ENCODE measurements at places on chromosomes 3 and 15.

DNA sequence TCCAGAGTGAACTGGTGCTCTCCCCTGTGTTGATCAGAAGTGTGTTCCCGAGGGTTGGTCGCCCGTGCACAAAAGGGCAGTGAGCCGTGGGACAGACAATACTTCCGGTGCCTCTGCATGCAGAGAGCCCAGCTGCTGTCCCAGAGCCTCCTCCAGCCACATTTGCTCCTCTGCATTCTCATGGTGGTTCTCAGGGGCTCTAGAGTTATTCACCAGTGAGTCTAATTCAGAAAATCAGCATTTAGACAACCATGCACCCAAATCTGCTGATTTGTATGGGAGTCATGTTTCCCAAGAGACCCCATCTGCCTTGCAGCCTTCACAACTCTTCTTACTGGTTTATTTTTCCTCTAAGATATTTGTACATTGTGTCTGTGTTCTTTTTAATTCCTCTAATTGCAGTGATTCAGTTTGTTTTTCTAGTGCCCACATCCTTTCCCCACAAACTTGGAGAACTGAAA, 107.0 kb upstream of the SPRED1 start:
- no peak for DNase-seq

DNA sequence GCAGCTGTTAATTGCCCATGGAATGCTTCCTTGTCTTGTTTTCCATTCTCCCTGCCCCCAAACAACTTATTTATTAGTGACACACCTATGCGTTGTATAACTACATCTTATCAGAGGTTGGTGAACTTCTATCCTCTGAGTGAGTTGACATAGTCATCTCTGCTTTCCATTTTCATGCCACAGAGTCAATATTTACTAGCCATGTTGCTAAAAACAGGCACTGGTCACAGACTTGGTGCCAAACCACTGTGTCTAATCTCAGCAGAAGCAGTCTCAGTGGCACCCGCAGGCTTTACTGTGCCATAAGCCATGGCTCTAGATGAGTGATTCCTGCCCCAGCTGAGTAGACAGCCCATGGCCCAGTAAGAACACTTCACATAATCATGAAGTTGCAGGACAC, 26.5 kb downstream of the DAPK2 start:
- DNase-seq, result no peak

DNA sequence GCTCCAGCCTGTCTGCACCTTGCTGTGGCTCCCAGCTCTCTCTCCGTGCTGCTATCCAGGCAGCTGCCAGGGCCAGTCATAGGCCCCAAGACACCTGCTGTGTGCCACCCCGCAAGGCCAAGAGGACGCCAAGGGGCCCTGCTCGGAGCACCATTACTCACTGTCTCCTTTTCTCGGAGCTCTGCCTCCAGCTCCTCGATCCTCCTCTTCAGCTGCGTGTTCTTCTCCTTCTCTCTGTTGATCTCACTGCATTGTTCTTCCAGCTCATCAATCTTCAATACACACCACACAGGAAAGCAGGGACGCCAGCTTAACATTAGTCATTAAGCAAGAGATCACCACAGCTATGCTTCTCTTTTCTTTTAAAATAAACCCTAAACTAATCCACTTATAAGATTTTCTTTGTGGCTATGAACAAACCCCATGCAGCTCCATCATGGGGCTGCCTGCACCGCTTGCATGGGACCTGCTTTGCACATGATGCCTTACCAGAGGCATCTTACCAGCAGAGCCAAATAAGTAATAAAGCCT, 42.6 kb downstream of the WHAMM start:
- DNase-seq, result no peak

DNA sequence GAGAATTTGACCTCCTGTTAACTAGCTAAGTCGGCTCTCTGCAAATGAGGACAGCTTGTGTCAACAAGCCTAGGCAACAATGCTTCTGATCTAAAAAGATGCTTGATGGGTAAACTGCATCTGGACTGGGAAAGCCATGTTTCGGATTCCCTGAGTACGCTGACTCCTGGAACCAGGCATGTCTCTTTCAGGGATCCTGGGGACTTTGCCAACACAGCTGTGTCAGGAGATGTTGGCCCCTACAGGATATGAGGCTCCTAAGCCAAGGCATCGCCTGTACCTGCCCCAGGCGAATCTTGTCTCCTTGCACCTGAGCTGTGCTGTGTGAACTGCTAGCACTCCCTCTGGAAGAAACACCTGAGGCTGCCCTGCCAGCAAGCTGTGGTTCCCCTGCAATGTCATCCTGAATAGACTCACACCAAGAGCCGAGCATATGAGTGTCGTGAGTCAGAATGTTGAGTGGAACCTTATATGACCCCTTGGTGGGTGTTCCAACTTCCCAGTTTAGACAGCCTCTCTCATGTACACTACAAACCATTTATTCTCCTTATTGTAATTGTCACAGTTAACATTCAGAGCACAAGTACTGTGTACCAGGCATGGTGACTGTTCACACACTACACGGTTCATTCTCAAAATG, 17.0 kb downstream of the EOGT start:
- DNase-seq, result no peak

DNA sequence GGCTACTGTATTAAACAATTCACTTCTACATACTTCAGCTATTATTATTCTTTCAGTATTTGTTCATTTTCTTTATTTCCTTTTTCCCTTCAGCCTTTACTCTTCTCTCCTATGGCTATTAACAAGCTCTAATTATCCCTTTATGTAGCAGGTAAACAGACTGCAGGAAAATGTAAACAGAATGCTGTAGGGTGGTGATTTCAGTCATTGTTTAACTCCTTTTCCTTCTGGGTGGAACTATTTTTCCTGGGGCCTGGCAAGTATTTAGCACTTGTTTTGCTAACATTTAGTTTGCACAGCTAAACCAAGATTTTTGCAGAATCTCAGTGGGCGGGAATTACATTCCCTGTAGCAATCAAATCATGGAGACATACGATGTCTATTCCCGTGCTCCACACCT, 14.4 kb downstream of the RARB start:
- DNase-seq, result no peak

- DNase-seq, result no peak
Measured at GRCh38 chr15:28985316-28985645, 99.5 kb downstream of the APBA2 start.

DNA sequence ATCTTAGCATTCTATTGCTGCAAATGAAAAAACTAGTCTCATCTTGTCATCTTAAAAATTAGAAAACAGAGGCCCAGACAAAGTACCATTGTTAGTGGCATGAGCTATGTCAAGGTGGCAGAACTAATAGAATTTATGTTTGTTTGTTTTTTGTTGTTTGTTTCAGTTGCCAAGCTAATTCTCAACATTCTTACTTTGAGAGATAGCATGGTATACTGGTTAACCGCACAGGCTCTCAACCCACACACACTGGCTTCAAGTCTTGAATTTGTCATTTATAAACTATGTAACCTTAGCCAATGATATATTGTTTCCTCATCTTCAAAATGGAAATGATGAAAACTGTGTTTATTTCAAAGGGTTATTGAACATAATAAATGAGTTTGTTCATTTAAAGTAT, 367.6 kb upstream of the PLSCR5 start:
- no peak for DNase-seq

DNA sequence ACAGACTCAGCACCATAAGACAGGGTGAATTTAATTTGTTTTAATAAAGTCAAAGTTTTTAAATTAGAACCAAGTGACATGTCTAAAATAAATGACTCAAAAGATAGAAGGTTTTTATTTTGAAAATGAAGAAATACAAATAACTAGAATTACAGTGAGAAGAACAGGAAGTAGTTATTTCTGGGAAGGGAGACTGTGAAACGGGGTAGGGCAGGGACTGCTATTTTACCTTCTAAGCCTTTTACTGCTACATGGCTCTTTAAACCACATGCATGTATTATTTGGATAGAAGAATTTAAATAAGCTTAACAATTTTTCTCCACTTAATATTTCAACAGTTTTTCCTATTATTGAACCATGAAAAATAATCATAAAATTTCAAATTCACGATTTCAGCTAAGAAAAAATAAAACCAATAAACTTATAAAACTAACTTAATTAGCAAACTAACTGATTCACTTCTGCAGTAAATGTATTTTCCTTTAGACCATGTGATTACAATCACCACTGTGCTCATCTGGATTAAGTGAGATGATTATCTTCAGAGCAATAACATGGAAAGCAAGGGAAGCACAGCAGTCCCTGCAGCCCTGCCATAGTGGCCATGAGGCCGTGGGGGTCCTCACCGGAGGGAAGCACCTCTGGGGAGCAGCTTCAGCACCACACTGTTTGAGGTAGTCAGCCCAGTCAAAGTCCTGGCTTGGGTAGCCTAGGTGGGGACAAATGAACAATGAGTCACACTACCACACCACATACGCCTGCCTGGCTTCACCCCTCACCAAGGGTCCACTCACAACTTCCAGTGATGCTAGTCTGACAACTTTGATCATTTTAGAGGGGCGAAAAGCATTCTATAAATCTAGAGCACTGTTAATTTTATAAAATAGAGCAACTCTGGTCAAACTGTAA, 28.3 kb upstream of the STIMATE start:
- DNase-seq, result no peak

DNA sequence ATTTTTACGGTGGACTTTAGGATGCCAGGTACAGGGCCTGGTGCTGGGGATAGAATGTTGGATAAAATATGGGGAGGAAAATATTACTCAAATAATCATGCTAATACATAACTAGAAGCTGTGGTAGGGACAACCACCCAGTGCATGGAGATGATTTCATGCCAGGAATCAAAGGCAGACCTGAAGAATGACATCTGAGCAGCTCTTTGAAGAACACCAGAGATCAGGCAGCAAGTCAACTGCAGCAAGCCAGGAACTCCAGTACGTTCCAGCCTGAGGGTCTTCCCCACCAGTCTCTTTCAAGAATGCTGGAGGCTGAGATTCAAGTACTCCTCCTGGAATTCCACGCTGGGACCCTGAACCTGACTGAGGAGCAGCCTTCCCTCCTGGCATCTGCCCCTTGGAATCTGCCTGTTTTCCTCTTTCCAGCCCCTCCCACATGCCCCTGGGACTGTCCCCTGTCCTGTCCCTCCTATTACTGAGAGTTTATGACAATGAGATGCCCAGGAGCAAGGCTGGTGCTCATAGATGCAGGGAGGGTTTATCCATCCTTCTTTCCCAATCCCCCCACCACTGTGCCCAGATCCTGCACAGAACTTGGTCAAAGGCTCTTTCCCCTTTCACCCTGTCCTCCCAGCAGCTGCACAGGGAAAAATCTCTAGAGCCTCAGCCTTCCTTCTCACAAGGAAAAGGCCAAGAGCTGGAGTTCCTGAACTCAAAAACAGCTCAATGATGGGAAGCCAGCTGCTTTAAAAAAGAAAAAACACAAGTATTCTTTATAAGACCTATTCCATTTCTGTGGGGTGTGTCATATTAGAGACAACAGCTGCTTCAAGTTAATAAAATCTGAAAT, 68.0 kb downstream of the PDZRN3 start:
- DNase-seq, result no peak

Data from stimulated activated CD8-positive, alpha-beta memory T cell treated with anti-CD3 and anti-CD28 coated beads, Interleukin-15, amount 100 ng/mL, for 1 hour (primary cell).